Stimulated activated CD4-positive, alpha-beta T cell treated with anti-CD3 and anti-CD28 coated beads, Interleukin-1b, Interleukin-23, amount 100 ng/mL, for 1 hour (primary cell): ENCODE measurements at places on chromosomes 2 and 18.

DNA sequence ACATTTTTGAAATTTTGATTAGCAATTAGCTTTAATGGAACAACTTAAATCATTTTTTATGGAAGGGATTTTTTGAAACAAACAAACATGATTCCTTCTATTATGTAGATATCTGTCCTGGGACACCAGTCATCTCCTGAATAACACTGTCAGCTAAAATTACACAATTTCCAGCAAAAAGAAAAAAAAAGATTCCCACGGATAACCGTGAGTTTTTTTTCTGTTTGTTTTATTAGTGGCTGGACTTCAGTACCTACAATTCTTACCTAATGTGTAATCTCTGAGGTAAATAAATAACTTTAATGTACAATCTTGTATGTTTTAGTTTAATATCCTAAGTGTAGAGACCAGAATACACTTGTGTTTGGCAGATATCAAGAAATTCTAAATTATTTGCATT, 126.6 kb upstream of the KYNU start:
- no peak for DNase-seq

- DNase-seq, result no peak
Observed at GRCh38 chr2:38739524-38739923, 11.6 kb downstream of the SRSF7 start.

GRCh38 chr2:185433824-185434223, 304.8 kb upstream of the FSIP2 start:
- DNase-seq, result no peak

DNA sequence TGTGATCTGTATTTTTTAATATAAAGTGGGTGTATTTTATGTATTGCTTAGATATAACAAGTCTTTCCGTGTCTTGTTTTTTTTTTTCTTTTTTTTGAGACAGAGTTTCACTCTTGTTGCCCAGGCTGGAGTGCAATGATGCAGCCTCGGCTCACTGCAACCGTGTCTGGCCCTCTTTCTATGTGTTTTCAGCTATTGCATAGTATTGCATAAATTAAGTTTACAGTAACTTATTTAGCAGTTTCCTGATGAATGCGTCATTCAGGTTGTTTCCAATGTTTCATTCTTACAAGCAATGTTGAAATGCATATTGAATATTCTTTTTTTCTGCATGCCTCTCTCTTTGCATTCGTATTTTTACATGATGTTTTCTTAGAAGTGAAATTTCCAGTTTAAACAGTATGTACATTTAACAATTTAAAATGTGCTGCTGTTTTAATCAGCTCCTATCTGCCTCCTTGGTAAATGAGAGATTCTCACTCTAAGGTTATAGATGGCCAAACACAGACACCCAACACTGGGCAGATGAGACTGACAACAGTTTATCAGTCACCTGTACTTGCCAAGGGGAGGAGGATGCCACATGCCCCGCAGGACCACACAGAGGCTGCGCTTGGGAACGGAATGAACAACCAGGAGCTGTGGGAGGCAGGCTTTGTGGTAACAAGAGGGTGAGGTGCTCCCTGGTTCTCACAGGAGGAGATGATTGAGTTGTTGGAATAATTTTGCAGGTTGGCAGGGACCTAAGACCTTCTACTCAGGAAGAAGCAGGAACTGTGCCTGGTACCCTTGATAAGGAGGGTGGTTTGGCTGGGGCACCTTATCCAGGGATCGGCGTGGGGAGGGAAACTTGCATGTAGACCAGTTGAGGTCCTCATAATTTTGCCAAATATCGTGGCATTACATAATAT, 7.5 kb downstream of the SLC9A4 start:
- DNase-seq, result no peak

DNA sequence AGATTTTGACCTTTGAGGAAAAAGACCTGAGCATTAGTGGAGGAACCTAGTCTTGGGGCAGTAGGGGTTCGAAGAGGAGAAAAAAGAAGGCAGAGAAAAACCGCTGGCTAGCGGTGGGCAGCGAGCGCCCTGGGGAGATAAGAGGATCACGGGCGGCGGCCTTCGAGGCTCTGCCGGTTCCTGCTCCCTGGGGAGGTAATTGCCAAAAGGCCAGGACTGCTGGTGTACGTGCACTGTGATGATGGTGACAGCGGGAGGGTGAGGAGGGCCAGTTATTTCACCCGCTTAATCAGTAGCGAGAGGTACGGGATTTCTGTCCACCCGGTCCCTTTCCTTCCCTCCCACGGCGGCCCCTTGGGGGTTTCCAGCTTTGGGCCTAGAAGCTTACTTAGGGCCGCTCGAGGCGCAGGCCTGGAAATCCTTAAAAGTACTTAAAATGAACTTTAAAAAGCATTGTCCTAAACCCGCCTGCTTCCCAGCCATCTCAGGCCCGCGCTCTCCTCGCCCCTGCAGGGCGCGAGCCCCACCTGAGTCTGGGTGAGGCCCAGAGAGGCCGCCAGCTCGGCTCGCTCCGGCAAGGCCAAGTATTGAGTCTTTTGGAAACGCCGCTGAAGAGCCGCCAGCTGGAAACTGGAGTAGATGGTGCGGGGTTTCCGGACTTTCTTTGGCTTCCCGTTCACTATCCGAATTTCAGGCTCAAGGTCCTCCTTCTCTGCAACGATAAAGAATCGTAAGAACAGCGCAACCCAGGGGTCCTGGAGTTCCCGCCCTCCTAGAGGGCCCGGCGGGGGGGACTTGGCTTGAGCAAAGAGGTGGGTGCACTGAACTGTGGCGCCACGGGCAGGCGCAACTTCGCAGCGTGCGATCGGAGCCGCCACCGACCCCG, 1.5 kb downstream of the DLX2 start:
- DNase-seq, result no peak

DNA sequence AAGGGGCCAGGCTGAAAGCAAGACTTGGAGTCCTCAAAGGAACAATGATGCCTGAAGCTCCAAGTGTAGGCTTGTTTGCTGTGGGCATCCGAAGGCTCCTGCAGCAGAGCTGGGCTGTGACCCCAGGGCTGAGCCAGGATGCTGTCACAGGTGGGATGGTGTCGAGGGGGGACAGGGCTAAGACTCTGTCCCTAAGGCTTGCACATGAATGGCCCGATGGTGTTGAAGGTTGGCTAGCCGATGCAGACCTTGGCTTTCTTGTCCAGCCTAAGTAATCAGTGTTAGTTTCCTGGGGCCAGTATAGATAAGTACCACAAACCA, 251.0 kb downstream of the NDUFA10 start:
- DNase-seq, result no peak

GRCh38 chr2:79223539-79223938, 64.0 kb upstream of the REG3A start:
- no peak for DNase-seq

- DNase-seq, result no peak
Observed at GRCh38 chr2:218074031-218074430, 5.0 kb downstream of the RUFY4 start.

DNA sequence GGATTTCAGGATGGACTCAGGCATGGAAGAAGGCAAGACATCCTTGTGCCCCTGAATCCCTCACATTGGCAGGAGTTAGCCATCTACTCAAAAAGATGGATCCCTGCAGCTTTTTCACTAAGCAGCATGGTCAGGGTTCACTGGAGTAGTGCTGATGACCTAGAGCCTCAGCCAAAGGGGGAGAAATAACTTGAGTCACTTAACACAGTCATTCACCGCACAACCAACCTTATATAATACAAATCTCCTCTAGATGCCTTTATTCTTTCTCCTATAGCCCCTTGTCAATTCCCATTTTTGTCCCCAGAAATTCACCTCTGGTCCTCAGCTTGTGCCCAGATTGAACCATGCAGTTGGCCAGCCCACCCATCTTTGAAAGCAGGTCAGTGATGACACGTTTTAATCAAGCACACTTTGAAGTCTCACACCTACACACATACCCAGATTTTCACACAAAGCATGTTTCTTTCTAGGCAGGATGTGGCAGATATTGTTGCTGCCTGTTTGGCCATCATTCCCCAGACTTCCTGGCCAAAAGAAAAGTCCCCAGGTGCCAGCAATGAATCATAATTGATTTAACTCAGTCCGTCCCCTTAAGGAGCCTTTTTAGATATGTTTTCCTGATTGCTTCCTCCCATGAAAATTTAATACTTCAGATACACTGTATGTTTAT, 84.2 kb downstream of the LBH start:
- no peak for DNase-seq

DNA sequence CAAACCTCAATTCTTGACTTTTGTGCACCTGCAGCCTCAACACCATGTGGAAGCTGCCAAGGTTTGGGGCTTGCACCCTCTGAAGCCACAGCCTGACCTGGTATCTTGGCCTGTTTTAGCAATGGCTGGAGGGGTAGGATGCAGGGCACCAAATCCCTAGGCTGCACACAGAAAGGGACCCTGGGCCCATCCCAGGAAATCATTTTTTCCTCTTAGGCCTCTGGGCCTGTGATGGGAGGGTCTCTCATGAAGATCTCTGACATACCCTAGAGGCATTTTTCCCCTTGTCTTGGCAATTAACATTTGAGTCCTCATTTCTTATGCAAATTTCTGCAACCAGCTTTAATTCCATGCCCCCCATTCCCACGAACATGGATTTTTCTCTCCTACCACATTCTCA, 10.2 kb downstream of the IL18R1 start:
- DNase-seq, result no peak

DNA sequence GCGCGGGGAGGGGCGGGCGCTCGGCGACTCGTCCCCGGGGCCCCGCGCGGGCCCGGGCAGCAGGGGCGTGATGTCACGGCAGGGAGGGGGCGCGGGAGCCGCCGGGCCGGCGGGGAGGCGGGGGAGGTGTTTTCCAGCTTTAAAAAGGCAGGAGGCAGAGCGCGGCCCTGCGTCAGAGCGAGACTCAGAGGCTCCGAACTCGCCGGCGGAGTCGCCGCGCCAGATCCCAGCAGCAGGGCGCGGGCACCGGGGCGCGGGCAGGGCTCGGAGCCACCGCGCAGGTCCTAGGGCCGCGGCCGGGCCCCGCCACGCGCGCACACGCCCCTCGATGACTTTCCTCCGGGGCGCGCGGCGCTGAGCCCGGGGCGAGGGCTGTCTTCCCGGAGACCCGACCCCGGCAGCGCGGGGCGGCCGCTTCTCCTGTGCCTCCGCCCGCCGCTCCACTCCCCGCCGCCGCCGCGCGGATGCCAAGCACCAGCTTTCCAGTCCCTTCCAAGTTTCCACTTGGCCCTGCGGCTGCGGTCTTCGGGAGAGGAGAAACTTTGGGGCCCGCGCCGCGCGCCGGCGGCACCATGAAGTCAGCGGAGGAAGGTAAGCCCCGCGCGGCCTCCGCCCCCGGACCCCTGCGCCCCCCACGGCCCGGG, at the start of gene NFATC1:
TSS of gene NFATC1 (plus strand) at position 170 of the 644 bp plus-strand sequence. CDS start at position 465, 295 bp downstream.
- no peak for DNase-seq
